NCI-H187 treated with DMSO at 0.1 percent for 48 hours (cell line): ENCODE measurements at places on chromosomes 3 and 15.

- no peak for DNase-seq
Measured at GRCh38 chr3:24017305-24017704, 72.2 kb downstream of the NR1D2 start.

- no peak for DNase-seq
Measured at GRCh38 chr3:115848641-115849040, 225.3 kb downstream of the GAP43 start.

GRCh38 chr3:32502946-32503286, 264 bp upstream of the CMTM6 start:
- no peak for DNase-seq

- no peak for DNase-seq
Measured at GRCh38 chr3:46580675-46581074, 14.6 kb upstream of the LRRC2 start.

DNA sequence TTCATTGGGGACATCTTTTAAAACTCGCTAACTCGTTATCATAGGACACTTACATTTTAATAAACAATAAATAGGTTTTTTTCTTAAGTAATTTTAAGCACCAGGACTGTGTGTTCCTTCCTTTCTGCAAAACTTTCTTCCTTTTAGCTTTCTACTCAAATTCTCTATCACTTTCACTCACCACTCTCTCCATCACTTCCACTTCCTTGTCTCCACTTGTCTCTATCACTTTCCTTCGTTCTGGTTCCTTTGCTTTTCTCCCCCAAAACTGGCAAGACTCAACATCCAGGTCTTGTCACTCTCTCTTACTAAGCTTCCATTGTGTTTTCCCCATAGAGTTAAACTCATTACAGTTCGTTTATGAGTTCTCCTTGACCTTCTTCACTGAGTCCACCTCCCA, 99.0 kb downstream of the ZPLD1 start:
- DNase-seq: no peak

DNA sequence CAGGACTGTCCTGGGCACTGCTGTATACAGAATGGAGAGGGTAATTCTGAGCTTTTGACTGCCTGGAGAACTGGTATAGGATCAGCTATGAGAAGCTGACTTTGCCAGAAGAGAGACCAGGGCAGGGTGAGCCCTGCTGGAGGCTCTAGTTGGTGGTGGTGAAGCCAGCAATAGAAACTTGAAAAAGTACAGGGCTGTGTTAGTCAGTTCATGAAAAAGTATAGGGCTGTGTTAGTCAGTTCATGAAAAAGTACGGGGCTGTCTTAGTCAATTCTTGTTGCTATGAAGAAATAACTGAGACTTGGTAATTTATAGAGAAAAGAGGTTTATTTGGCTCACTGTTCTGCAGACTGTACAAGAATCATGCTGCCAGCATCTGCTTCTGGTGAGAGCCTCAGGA, 63.5 kb upstream of the C2CD4B start:
- DNase-seq: no peak

GRCh38 chr3:152281133-152281713, 12.5 kb downstream of the MBNL1 start:
- no peak for DNase-seq

- no peak for DNase-seq
Measured at GRCh38 chr3:12515631-12516030, 29.7 kb downstream of the MKRN2OS start.

DNA sequence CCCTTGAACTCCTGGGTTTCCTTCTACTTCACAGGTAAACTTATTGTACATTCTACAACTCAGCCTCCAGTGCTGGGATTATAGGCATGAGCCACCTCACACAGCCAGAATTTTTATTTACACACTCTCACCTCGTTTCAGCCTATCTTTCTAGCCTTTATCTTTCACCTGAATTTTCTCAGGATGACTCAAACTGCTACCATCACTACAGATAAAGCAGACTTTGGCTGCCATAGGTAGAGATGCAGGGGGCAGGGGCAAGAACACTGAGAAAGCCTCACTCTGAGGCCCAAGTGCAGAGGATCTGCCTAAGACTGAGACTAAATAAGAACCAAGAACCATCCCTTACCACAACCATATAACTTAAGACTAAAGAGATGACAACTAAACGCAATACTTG, 59.0 kb downstream of the ETFA start:
- no peak for DNase-seq

DNA sequence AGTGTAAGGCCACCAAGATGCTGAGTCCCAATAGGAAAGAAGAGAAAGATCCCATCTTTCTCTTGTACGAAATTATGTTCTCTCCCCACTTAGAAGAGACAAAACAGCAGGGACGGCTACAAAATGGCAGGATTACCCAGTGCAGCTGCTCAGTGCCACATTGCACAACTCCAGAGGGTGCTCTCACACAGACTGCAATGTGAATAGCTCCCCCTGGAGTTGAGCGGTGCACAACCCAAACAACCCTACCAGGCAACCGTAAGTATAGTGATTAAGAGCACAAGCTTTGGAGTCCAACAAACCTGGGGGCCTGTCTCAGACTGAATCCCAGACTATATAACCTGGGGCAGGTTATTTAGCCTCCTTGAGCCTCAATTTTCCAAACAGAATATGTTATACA, 3.1 kb upstream of the BHLHE40 start:
- DNase-seq: no peak

DNA sequence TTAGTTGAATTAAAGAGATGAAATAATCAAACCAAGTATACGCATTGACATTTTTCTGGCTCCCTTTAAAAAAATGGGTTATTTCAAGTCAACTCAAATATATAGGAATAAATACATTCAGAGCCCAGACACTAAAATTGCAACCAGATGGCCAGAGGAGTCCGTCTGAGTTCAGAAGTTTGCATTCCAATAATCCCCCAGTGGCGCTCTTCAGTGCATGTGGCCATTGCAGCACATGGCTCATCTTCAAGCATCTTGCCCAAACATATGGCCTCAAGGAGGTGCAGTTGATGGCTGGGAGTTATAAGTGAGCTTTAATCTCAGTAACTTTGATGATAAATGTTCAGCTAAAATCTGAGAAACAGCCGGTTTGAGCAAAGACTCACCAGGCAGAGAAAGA, 295.8 kb upstream of the LRRN1 start:
- DNase-seq: no peak
